DMS79 (cell line): ENCODE measurements at places on chromosomes 7 and 10.

DNA sequence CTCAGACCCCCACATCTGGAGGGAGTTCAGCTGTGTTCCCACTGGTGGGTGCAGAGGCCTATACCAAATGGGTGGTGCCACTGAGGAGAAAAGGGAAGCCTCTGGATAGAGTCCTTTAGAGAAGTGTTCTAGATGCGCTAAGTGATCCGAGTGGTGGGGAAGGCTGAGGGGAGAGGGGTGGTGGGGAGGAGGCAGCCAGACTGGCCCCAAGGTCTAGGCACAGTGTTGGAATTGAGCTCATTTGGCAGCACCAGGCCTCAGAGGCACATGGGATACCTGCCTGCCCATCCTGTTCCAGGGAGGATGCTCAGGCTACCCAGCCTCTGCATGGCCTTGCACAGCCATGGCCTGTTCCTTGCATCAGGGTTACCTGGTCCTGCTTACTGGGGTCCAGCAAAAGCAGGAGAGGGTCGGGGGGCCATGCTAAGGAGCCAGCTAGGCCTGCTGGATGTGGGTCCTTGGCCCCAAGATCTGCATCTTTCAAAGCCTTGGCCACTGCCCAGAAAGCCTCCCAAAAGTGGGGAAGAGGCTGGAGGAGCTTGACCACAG, 99.6 kb downstream of the NEURL1 start:
- no peak for DNase-seq

DNA sequence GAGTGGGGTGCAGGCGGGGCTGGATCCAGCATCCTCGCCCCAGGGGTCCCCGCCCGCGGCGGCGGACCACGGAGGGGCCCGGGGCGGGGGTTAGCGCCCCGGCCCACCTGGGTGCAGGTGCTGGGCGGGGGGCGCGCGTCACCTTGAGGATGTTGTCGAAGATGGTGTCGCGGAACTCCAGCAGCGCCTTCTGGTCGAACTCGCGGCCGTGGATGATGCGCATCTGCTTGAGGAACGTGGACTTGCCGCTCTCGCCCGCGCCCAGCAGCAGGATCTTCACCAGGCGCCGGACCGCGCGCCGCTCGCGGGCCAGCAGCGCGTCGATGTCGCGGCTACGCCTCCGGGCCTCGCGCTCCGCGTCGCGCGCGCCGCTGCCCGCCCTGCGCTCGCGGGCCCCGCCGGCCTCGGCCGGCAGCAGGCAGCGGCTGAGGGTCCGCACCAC, 376 bp downstream of the GNA12 start:
- no peak for DNase-seq

DNA sequence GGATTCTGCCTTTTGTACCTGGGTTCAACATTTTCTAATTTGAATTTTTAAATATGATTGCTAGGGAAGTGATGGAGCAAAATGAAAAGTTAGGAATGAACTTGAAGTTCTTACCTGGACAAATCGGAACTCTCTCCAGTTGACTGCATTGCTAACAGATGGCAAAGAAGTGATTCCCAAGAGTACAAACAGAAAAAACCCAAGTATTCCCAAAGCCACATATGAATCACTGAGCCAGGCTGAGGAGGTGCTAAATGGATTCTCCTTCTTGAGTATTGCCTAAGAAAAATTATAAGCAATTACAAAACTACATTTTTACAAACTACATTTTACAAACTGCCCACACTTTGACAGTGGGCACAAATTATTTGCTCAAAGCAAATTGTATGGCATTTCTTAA, 25.9 kb downstream of the STEAP4 start:
- DNase-seq, result no peak

GRCh38 chr7:134707663-134708378, 61.2 kb downstream of the BPGM start:
- DNase-seq, result no peak

- no peak for DNase-seq
These were observed 1.9 kb downstream of the TTYH3 start for GRCh38 chr7:2633538-2634266.
